ENCODE measurements at places on chromosomes 11 and 22. TPM values are rescaled to one million over a fixed set of nuclear protein-coding genes. Genes with fewer than 3 reads are reported as not detected.
A peak's percentile ranks its signal among the peaks of the same experiment; 100 is the strongest.

- no peaks in the 10 kb centered on the region for H3K36me3 ChIP-seq
- peak within 1 kb of the TSS; percentile 72 for H3K4me3 ChIP-seq
- H3K4me1 ChIP-seq: peaks cover 42% of the 10 kb centered on the region
- DNase-seq: peak; percentile 83
- no peak within 1 kb of the TSS for H3K27ac ChIP-seq
These were observed at the start of gene CLCF1 for GRCh38 chr11:67372993-67373647. Gene CLCF1, minus strand, starts transcription at chr11:67373598. Its CDS starts 59 bp downstream, at chr11:67373539.

- H3K4me3 ChIP-seq: no peak overlapping the region
- no peaks in the 10 kb centered on the region for H3K36me3 ChIP-seq
- H3K4me1 ChIP-seq: peaks cover 27% of the 10 kb centered on the region
- DNase-seq: no peak
- no peaks in the 10 kb centered on the region for H3K27me3 ChIP-seq
These were observed 7.0 kb upstream of the SH3BP1 start for GRCh38 chr22:37632174-37633088.

The SPA17 gene
- 3.2 TPM for total RNA-seq

The FSHB gene
- not detected for total RNA-seq

DNA sequence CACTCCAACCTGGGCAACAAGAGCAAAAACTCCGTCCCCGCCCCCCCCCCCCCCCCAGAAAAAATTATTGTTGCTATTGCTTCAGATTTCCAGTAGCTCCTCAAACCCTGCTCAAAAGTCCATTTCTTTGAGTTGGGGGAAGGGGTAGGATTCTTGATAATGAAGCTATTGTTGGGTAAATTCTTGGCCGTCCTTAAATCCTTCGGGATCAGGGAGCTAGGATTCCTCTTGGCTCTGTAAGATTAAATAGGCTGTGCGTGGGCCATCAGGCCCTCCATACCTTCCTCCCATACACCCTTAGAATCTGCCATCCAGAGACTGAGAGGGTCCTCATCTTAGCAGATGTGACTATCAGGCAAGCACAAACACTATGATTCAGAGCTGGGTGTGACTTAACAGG lies 16.4 kb downstream of the YWHAH start:
- H3K4me3 ChIP-seq: no peak overlapping the region
- H3K4me1 ChIP-seq: peaks cover 17% of the 10 kb centered on the region
- peak; percentile 57 for DNase-seq
- peaks cover 12% of the 10 kb centered on the region for H3K36me3 ChIP-seq

- no peaks in the 10 kb centered on the region for H3K36me3 ChIP-seq
- H3K4me3 ChIP-seq: no peak overlapping the region
- DNase-seq: no peak
These were observed 335.7 kb upstream of the MPPED2 start for GRCh38 chr11:30921811-30922210.

The PLEKHB1 gene
- total RNA-seq: 10.3 TPM

GRCh38 chr11:78210000-78210608 lies 21.4 kb downstream of the USP35 start:
- H3K27me3 ChIP-seq: no peaks in the 10 kb centered on the region
- DNase-seq: no peak
- H3K27ac ChIP-seq: no peak overlapping the region
- H3K36me3 ChIP-seq: no peaks in the 10 kb centered on the region
- H3K4me3 ChIP-seq: no peak overlapping the region

- H3K4me1 ChIP-seq: no peaks in the 10 kb centered on the region
- no peak for DNase-seq
- no peaks in the 10 kb centered on the region for H3K36me3 ChIP-seq
- no peak overlapping the region for H3K27ac ChIP-seq
- H3K27me3 ChIP-seq: no peaks in the 10 kb centered on the region
These were observed 237.6 kb downstream of the CSNK2A3 start for GRCh38 chr11:11115475-11115874.

GRCh38 chr22:44179989-44180705 lies 578 bp upstream of the PARVG start:
- H3K27ac ChIP-seq: no peak overlapping the region
- H3K36me3 ChIP-seq: no peaks in the 10 kb centered on the region
- no peak for DNase-seq

DNA sequence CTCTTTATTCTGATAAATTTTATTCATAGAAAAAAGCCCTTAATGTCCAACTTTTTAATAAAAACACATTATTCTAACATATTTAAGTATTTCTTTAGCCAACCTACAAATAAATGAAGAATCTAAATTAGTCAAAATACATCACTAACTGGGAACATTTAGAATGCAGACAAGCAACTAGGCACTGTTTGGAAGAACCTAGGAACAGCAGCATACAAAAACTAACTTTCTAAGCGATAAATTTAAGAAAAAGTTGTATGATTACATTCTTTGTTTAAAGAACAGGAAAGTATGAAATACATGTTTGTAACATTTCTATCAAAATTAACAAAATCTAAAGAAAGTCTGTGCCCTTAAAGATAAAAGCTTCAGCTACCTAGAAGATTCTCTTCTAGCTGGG lies 35.3 kb downstream of the PI4KA start:
- DNase-seq: no peak
- H3K4me3 ChIP-seq: no peak overlapping the region
- H3K27me3 ChIP-seq: no peaks in the 10 kb centered on the region
- H3K4me1 ChIP-seq: no peaks in the 10 kb centered on the region

- no peaks in the 10 kb centered on the region for H3K4me1 ChIP-seq
- H3K27ac ChIP-seq: no peak within 1 kb of the TSS
- H3K4me3 ChIP-seq: no peak within 1 kb of the TSS
- no peaks in the 10 kb centered on the region for H3K36me3 ChIP-seq
These were observed at the start of gene NAALADL1 for GRCh38 chr11:65058419-65059054. Gene NAALADL1, minus strand, starts transcription at chr11:65058553. Its CDS starts 32 bp downstream, at chr11:65058521.

- no peaks in the 10 kb centered on the region for H3K36me3 ChIP-seq
- H3K27ac ChIP-seq: no peak overlapping the region
- peaks cover 36% of the 10 kb centered on the region for H3K4me1 ChIP-seq
- no peaks in the 10 kb centered on the region for H3K27me3 ChIP-seq
- DNase-seq: peak; percentile 69
These were observed 6.0 kb upstream of the ARHGAP42 start for GRCh38 chr11:100681064-100681502.

The P2RY6 gene
- total RNA-seq: not detected

DNA sequence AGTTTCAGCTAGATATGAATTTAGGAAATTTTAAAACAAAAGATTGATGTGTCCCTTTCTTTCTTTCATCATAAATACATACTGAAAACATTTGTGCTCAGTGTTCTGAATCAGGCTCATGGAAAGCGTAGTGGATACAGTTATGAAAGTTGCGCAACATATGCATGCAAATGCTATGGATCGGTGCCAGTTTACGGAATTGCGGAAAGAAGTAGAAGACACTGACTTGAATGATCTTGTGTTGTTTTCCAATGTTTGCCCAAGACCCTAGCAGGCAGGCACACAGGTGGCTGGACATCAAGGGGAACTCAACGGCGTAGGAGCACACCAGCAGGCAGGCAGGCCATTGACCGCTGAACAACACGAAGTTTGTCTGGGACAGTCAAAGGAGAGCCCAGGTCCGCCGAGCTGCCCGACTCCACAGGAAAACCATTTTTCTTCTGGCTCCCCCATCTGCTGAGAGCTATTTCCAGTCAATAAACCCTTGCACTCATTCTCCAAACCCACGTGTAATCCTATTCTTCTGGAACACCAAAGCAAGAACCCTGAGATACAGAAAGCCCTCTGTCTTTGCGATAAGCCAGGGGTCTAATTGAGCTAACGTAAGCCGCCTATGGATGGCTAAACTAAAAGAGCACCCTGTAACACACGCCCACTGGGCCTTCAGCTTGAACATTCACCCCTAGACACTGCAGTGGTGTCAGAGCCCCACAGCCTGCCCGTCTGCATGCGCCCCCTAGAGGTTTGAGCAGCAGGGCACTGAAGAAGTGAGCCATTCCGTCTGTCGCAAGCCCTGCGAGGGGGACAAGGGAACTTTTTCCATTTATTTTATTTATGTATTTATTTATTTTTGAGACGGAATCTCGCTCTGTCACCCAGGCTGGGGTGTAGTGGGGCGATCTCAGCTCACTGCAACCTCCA lies 7.4 kb upstream of the BIRC3 start:
- DNase-seq: peak; percentile 87
- no peak overlapping the region for H3K4me3 ChIP-seq
- H3K27me3 ChIP-seq: no peaks in the 10 kb centered on the region
- peaks cover 11% of the 10 kb centered on the region for H3K4me1 ChIP-seq

GRCh38 chr11:111366560-111367410 lies 12.3 kb downstream of the POU2AF1 start:
- H3K27ac ChIP-seq: no peak overlapping the region
- no peaks in the 10 kb centered on the region for H3K36me3 ChIP-seq
- H3K4me3 ChIP-seq: no peak overlapping the region
- no peak for DNase-seq
- H3K4me1 ChIP-seq: no peaks in the 10 kb centered on the region
- H3K27me3 ChIP-seq: no peaks in the 10 kb centered on the region

GRCh38 chr22:37681556-37682049 lies 4.5 kb upstream of the NOL12 start:
- no peaks in the 10 kb centered on the region for H3K4me1 ChIP-seq
- no peaks in the 10 kb centered on the region for H3K27me3 ChIP-seq
- peak; percentile 91 for DNase-seq
- no peak overlapping the region for H3K4me3 ChIP-seq

GRCh38 chr11:123531325-123531724 lies 101.3 kb downstream of the GRAMD1B start:
- no peak overlapping the region for H3K27ac ChIP-seq
- no peak overlapping the region for H3K4me3 ChIP-seq
- DNase-seq: no peak
- H3K27me3 ChIP-seq: no peaks in the 10 kb centered on the region
- H3K4me1 ChIP-seq: peaks cover 22% of the 10 kb centered on the region

The C1QTNF4 gene
- total RNA-seq: 6.6 TPM

DNA sequence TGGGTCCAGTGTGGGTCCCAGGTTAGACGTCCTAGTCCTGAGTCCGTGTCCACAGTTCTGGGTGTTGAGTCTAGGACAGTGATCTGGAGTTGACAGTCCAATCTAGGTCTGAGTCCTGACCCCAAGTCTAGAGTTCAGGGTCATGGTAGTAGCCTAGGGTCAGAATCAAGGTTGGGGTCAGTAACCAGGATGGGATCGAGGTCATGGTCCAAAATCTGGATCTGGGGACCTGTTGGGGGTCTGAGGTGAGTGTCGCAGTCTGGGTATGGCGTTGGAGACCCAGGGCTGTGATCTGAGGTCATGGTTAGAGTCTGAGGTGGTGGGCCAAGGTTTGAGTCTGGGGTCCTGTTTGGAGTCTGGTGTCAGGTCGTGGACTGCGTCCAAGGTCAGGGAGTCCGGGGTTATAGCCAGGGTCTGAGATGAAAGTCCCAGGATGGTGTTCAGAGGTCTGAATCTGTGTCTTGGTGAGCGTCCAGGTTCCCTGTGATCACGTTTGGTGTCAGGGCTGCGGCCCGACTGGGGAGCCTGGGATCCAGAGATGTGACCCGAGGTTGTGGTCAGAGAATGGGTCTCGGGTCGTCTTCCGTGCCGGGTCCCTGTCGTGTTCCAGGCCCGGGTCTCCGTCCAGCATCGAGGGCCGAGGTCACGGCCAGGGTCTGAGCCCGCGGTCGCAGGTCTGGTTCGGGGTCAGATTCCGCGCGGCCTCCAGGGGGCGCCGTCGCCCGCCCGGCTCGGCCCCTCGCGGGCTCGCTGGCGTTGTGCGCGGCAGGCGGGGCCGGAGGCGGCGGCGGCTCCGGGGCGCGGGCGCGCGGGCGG lies 432 bp upstream of the GRK2 start:
- peaks cover 25% of the 10 kb centered on the region for H3K4me1 ChIP-seq
- H3K27me3 ChIP-seq: no peaks in the 10 kb centered on the region
- H3K36me3 ChIP-seq: peaks cover 3% of the 10 kb centered on the region
- peak; percentile 84 for DNase-seq

GRCh38 chr22:49936973-49937757 lies 18.7 kb downstream of the CRELD2 start:
- H3K4me1 ChIP-seq: peaks cover 10% of the 10 kb centered on the region
- H3K36me3 ChIP-seq: no peaks in the 10 kb centered on the region
- DNase-seq: no peak
- H3K27ac ChIP-seq: no peak overlapping the region
- no peaks in the 10 kb centered on the region for H3K27me3 ChIP-seq

GRCh38 chr11:42906226-42906625 lies 405.6 kb upstream of the API5 start:
- no peak for DNase-seq
- no peak overlapping the region for H3K27ac ChIP-seq

The GAL3ST1 gene
- total RNA-seq: 13.3 TPM

DNA sequence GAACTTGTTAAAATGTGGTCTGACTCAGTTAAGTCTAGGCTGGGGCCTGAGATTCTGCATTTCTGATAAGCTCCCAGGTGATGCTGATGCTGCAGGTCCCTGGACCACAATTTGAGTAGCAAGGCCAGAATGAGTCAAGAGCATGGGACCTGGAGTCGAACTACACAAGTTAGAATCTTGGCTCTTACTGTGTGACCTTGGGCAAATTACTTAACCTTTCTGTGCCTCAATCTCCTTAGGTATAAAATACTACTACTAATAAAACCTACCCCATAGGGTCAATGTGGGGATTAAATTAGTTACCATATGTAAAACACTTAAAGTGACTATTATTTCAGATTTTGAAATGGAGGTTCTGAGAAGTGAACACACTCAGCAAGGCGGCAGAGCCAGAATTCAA lies 34.3 kb downstream of the GDPD5 start:
- DNase-seq: no peak
- no peaks in the 10 kb centered on the region for H3K36me3 ChIP-seq
- peaks cover 20% of the 10 kb centered on the region for H3K4me1 ChIP-seq
- H3K27me3 ChIP-seq: no peaks in the 10 kb centered on the region
- H3K4me3 ChIP-seq: no peak overlapping the region

GRCh38 chr11:71171576-71171975 lies 80.8 kb downstream of the SHANK2 start:
- no peaks in the 10 kb centered on the region for H3K27me3 ChIP-seq
- no peak for DNase-seq
- H3K4me1 ChIP-seq: peaks cover 24% of the 10 kb centered on the region
- no peak overlapping the region for H3K27ac ChIP-seq
- H3K36me3 ChIP-seq: 0 out of 2 replicates have a peak, but pooled peaks cover 3% of the 10 kb centered on the region
- H3K4me3 ChIP-seq: no peak overlapping the region

DNA sequence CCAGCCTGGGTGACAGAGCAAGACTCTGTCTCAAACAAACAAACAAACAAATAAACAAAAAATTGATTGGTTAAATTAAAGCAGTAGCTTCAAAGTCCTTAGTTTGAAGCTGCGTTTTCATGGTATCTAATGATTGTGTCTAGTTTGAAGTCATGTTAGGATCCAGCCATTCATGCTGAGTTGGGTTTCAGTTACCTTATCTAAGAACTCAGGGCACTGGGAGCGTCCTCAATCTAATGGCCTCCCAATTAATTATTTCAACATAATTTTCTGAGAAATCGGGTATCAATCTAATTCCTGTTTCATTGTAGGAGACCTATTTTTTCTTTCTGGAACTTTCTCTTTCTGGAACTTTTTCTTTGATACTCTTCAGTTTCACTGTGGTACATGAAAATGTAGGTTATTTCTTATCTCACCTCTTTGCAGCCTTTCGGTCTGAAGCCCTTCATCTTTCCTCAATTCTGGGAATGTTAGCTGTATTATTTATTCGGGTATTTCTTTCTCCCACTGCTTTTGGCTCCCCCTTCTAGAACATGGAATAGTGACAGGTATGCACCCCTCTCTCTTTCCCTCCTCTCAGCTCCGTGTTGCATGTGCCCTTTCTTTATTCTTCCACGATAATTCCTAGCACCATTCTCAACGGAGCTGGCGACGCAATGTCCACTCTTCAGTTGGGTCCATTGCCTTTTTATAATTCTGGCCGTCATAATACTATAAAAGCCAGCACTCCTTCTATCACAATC lies 24.3 kb upstream of the B4GALNT4 start:
- H3K27ac ChIP-seq: no peak overlapping the region
- no peak overlapping the region for H3K4me3 ChIP-seq
- DNase-seq: no peak
- H3K27me3 ChIP-seq: no peaks in the 10 kb centered on the region
- H3K36me3 ChIP-seq: no peaks in the 10 kb centered on the region
- H3K4me1 ChIP-seq: peaks cover 12% of the 10 kb centered on the region

The ACTN3 gene
- 3.8 TPM for total RNA-seq
